ENCODE measurements at places on chromosomes 1 and 21. TPM values are rescaled to one million over a fixed set of nuclear protein-coding genes. Genes with fewer than 3 reads are reported as not detected.

Gene CRNN
- not detected for total RNA-seq

- DNase-seq: no peak
Observed at GRCh38 chr1:151867321-151867720, 13.8 kb upstream of the THEM5 start.

- no peak for DNase-seq
Observed at GRCh38 chr1:40789661-40790430, 6.3 kb downstream of the KCNQ4 start.

DNA sequence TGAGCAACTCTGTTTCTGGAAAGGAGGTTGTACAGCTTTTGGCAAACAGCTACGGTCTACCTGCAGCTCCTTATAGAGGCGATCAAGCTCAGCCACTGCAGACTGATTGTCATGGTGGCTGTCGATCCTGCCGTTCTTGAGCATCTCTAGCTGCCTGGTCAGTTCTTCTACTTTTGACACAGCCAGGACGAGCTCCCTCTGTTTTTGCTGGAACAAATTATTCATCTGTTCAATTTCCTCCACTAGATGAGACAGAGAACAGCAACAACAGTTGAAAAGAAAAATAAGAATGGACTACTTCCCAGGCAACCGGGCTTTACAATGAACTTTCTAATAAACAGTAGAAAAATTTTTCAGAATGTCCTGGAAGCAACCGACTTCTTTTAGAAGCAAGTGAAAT, 42.5 kb downstream of the TP53BP2 start:
- DNase-seq: no peak

GRCh38 chr1:203462878-203463277, 12.7 kb upstream of the PRELP start:
- no peak for DNase-seq

Gene RBM11
- total RNA-seq: 17.4 TPM

DNA sequence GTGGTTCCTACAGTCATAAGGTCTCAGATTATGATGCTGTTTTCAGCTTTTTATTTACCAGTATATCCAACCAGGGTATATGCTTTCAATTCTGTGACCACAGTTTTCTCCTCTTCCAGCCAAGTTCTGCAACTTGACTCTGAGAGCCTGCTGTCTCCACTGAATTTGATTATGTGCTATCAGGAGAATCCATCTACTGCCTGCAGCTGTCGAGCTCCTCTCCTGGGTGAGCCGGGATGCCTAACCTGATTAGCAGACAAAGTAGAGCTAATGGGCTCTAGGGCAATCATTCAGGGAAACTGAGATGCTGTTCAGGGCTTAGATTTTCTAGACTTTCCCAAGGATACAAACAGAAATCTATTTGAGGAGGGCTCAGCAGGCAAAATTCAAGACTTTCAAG, 271.5 kb upstream of the BEND5 start:
- DNase-seq: no peak

DNA sequence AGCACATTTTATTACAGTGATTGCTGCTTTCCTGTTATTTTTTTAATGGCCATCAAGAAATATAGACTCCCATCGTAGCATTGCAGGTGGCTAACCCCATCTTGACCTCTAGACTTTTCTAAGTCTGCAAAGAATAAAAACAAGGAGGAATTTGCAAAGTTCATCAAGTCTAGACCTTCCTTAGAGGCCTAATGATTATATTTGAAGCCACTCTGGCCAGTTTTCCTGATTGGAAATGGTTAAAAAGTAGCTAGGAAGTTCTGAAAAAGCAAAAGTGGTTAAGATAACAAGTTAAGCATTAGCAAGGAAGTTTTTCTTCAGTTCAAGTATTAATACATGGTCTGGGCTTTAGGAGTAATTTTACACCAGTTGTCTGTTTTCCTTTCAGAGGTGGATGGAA, 16.7 kb upstream of the KCNJ15 start:
- DNase-seq: no peak

- DNase-seq: no peak
Observed at GRCh38 chr1:214135886-214136285, 145.1 kb upstream of the SMYD2 start.

Gene CFAP107
- total RNA-seq: not detected

GRCh38 chr1:41019353-41019745, 2.2 kb downstream of the SLFNL1 start:
- no peak for DNase-seq

DNA sequence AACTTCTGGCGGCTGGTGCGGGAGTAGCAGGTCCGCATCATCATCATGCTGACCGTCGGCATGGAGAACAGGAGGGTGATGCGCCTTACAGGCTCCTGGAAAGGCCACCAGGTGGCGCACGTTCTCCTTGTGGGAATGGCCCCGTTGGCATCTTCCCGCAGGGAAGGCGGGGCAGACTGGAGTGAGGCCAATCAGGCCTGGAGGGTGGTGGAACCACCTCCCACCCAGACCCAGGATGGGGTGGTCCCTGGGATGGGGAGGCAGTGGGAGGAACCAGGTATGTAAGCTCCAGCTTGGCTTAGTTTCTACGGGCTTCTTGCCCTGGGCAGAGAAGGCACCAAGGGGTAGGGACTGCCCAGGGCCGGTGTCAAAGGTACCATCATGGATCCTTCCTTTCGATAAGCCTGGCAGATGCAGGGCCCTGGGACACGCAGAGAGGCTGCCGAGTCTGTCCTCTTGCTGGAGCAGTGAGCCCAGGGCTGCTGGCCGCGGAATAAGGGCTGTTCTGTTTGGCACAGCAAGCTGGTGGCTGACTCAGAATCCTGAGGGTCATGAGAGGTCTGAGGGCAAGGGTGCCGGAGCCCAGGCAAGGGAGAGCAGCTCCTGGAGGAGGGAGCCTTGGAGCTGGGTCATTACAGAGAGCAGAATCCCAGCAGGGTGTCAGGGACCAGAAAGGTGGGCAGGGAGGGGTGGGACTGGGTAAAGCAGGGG, 8.7 kb upstream of the LGR6 start:
- peak; percentile 83 for DNase-seq

GRCh38 chr1:86018283-86018923, 138.2 kb downstream of the COL24A1 start:
- no peak for DNase-seq
